Inflammatory macrophage treated with lipopolysaccharide for 1 hour (primary cell): ENCODE measurements at places on chromosomes 7 and 10.

DNA sequence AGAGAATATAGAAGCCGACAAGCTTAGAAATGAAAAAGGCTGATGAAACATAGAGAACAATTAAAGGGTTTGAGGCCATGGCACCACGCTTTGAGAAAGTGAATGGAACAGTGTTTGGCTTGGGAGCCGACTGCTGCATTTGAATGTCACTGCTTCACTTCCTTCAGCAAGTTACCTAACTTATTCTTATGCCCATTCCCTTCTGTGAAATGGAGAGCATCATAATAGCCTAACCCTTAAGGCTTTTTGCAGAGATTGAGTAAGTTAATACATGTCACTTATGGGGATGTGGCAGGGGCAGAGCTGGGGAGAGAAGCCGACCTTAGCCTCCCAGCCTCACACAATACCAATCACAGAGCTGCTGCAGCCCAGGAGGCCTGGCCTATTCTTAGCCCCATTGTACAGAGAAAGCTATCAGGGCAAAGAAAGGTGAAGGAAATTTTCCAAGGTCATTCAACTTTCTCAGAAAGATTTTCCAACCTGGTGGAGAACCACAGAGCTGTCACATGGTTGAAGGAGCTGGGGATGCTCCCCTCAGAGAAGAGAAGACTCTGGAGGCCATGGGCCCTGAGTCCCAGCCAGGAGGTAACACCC, 186.0 kb upstream of the GDF10 start:
- DNase-seq = no peak

DNA sequence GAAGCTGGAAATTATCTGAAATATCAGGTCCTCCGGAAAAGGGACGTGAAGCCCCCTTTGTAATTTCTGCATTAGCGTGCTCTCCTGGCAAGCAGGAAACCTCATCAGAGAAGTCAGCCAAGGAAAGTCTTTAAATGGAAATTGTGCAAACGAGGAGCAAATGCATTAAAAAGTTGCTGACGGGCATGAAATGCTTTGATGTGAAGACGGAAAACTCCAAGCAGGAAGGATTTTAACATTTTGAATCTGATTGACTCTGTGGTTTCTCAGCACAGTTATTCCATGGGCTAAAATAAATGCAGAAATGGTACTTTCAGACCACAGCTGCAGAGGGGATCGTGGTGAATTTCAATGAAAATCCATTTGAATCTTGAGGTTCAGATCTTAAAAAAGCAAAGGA, 167.8 kb downstream of the AHR start:
- no peak for DNase-seq

- no peak for DNase-seq
Observed at GRCh38 chr10:124416733-124417132, 2.0 kb downstream of the OAT start.

DNA sequence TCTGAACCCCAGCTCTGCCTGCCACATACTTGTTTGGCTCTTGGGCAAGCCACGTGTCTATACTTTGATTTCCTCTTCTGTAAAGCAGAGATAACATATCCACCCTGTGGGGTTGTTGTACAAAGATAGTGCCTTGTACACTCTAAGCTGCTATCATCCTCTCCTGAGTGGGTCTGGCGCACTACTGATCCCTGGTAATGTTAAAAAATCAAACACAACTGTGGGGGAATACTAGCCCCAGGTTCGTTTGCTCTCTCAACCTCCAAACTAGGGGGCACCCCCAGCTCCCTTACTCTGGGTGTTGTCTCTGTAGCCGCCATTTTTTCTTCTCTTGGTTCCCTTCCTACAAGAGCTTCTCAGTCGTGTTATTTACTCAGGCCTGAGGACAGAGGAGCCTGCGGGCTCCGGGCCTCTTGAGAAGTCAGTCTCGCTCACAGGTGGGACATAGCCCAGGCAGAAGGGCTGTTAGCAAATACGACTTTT, 1.0 kb downstream of the POLM start:
- DNase-seq = no peak

GRCh38 chr7:150381096-150381495, 2.0 kb downstream of the ZNF775 start:
- DNase-seq = no peak

GRCh38 chr10:63072951-63073350, 60.2 kb upstream of the NRBF2 start:
- DNase-seq = no peak

- DNase-seq = no peak
Observed at GRCh38 chr10:71521504-71522441, 125.1 kb downstream of the CDH23 start.

DNA sequence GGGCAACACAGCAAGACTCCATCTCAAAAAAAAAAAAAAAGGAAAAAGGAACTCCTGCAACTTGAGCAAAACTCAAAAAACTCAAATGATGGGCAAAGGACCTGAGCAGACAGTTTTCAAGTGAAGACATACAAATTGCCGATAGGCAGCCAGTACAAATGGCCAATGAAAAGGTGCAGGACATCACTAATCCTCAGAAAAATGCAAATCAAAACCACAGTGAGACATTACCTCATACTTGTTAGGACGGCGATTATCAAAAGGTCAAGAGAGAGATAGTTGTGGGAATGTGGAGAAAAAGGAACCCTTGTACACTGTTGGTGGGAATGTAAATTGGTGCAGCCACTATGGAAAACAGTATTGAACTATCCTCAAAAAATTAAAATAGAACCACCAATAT, 16.8 kb downstream of the SVOPL start:
- no peak for DNase-seq

- no peak for DNase-seq
Observed at GRCh38 chr10:93138113-93138870, 64.6 kb downstream of the CYP26A1 start.

DNA sequence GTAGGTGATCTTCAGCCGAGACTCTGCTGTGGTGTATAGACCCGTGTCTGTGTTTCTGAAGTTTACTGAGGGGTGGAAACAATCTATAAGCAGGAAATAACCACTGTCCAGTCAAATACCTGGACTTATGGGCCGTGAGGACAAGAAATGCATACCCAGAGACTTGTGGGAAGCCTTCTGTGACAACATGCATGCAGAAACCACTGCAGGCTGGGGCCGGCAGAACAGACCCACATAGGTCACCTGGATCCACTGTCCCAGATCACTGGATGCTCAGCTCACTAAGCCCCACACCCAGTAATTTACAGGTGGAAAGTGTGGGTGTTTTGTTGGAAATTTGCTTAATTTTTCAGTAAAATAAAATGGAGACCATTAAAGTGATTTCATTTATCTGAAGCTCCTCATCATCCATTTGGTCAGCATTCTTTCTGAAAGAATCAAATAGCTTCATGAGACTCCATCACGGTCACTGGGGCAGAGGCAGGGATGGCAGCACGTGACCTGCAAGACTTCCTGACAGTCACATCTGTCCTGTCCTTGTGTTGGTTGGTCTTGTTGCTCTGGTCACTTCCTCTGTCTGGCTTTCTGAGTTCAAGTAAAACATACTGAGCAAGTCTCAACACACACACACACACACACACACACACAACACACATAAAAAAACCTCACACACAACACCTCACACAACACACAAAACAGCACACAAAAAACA, 108.3 kb downstream of the TNS3 start:
- peak; percentile 34 for DNase-seq
